ENCODE measurements at places on chromosomes 1 and 21.

GRCh38 chr1:229323201-229323600, 19.6 kb downstream of the CCSAP start:
- DNase-seq, result no peak

DNA sequence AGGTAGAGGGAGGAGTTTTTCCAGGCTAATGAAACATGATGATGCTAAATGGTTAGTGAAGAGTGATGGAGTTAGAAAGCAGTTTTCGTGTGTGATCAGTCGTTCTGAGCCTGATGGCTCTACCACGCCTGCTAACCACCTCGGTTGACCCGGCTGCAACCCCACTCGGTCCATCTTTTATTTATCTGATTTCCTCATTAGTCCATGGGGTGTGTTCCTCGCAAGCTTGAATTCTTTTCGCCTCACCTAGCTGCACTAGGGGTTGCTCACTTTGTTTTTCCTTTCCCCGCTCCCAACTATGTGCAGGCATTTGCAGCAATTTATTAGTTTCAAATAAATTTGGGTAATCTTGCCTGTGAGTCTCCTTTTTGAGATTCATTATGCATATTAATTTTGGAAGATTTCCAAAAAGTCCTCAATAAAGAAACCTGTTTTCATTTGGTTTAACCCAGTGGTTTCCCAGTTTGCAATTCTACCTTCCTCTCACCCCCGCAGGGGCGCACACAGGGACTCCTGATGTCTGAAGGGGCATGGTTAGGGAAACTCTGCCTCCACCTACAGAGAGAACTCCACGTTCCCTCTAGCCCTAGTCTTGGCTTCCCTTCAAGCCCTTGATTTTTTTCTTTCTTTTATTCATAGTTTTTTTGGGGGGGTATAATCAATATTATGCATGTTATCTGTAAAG, 12.6 kb downstream of the B3GALT5 start:
- no peak for DNase-seq

DNA sequence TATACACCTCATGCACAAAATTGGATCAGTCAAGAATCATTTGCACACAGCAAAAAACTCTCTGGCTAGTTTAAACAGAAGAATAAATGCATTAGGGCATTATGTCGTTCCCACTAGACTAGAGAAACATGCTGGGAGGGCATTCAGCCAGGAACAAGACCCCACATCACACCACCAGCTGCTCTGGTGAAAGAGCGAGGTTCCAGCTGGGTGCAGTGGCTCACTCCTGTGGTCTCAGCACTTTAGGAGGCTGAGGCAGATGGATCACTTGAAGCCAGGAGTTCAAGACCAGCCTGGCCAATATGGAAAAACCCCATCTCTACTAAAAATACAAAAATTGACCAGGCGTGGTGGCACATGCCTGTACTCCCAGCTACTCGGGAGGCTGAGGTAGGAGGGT, 52.1 kb upstream of the BACE2 start:
- DNase-seq, result no peak

- no peak for DNase-seq
Measured at GRCh38 chr1:40652979-40653378, 12.5 kb downstream of the RIMS3 start.

- DNase-seq, result no peak
Measured at GRCh38 chr1:15557594-15557993, 27.3 kb downstream of the AGMAT start.

GRCh38 chr1:19450811-19451515, 34.4 kb downstream of the CAPZB start:
- peak; percentile 93 for DNase-seq

DNA sequence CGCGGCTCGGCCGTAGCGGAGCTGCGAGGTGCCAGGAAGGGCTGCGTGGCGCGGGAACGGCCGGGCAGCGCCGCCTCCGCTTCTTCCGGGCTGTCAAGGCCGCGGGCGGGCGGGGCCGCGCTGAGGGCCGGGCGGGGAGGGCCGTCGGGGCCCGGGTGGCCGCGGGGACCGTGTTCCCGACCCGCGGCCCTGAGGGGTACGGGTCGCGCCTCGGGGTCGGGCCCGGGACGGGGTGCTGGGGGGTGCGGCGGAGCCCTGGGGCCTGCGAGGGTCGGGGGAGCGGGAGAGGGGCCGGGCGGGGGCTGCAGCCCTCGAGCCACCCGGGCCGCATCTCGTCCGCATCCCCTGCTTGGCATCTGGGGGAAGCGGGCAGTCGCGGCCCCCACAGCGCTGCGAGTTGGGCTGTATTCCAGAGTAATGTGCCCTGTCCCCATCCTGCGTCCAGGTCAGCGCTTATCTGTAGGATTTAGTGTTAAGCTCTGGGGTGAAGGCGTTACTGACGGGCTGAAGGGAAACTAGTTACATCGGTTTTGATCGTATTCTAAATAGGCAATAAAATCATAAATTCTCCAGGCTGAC, 379 bp downstream of the RER1 start:
- no peak for DNase-seq

DNA sequence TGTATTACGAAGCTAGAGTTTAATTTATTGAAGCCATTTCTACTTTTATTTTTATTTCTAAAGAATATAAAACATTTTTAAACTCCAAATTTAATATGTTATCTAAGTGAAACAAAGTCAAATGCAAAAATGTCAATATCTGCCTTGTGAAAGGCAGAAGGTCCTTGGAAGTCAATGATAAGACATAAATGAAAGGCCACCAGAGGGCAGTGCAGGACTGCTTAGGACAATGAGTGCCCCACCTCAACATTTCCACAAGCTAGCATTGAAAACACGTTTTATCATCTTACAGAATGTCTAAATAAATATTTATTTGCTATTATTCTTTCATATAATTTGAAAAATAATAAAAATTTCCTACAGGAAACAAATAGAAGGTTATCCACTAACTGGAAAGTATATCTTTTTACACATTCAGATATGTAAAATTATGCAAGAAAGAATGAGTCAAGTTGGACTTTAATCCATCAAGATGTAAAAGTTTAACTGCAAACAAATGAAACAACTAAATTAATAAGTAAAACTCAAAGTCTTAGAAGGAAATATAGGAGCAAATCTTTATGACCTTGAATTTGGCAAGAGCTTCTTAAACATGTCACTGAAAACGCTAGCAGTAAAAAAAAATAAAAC, 140.1 kb upstream of the FMN2 start:
- peak; percentile 48 for DNase-seq

- DNase-seq, result no peak
Measured at GRCh38 chr1:14366091-14367018, 232.1 kb upstream of the KAZN start.

DNA sequence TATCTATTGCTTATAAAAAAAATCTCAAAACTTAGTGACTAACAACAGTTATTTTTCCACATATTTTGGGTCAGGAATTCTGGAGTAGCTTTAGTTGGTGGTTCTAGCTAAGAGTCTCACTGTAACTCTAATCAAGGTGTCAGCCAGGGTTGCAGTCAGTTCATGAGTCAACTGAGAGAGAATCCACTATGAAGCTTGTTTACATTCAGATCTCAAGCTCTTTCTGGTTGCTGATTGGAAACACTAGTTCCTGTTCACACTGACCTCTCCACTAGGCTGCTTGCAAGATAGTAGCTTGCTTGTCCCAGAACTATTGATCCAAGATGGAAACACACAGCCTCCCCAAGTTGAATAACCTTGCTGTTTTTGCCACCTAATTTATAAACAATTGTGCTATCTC, 1192.1 kb upstream of the B3GALT2 start:
- no peak for DNase-seq

DNA sequence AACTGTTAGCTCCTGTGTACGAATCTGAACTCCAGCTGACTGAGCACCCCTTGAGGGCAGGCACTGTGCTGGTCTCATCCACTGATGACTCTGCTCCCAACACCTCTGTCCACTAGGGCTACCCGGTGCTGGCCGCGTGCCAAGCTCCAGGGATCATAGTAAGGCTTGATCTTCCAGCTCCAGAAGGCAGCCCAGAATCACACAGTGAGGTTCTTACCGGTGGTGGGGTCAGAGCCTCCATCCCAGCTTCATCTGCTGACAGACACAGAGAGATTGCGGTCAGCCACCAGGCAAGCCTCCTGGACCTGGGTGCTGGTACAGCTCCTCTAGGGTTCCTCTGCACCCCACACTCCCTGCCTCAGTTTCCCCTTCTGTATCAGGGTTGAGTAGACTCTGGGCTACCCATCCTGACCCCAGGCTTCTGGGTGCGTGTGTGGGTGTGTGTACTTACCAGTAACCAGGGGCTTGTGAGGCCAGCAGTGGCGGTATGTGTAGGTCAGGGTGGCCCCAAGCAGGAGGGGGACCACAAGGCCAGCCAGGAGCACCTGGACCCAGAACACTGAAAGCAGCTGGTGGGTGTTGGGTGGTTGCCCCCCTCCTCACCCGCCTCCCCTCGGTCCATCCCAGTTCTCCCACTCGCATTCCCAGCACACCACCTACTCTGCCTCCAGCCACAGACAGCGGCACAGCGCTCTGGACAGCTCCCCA, 3.4 kb downstream of the TNFRSF25 start:
- no peak for DNase-seq

DNA sequence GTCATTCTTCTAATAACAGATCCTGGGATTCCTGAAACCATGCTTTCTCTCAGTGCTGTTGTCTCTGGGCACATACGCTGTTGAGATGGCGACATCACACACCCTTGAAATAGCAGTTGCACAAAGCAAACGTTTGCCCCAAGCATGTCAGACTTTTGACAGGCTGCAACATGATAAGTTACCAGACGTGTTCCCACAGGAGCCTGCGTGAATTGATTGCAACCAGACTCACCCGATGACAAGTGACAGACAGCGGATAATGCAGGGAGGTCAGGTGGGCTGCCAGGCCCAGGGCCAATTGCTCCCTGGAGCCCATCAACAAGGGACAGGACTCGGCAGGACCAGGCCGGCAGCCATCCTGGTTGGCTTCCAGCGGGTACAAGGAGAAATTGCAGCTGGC, 310.9 kb downstream of the SIPA1L2 start:
- DNase-seq, result no peak

- no peak for DNase-seq
Measured at GRCh38 chr1:56780826-56781225, 38.4 kb downstream of the FYB2 start.

- no peak for DNase-seq
Measured at GRCh38 chr1:84146411-84147032, 2.5 kb downstream of the PRKACB start.

DNA sequence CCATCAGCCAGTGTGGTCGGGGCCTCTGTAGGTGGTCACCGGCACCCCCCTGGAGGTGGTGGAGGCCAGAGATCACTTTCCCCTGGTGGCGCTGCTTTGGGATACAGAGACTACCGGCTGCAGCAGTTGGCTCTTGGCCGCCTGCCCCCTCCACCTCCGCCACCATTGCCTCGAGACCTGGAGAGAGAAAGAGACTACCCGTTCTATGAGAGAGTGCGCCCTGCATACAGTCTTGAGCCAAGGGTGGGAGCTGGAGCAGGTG, 961 bp downstream of the RBM15 start:
- DNase-seq, result no peak

GRCh38 chr1:193697115-193697762, 510.8 kb upstream of the B3GALT2 start:
- DNase-seq, result no peak

GRCh38 chr1:5119366-5120234, 465.2 kb downstream of the AJAP1 start:
- DNase-seq, result no peak

DNA sequence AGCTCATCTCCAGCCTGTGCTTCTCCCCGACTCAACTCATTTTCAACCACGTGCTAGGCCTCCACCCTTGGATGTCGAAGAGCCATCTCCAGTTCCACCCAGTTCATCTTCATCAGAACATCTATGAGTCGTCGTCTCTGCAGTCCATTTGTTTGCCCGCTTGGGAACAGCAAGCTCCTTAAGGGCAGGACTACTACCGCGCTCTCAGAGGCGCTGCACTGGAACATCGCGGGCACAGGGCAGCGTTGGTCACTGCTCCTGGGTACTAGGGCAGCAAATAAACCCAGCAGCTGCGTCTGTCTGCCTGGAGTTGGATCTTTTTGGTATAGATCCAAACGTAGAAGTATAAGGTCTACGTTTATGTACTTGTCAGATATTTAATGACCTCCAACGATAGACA, 478 bp upstream of the PRDM2 start:
- DNase-seq, result no peak

GRCh38 chr1:160367934-160368923, 1.4 kb downstream of the NHLH1 start:
- no peak for DNase-seq

DNA sequence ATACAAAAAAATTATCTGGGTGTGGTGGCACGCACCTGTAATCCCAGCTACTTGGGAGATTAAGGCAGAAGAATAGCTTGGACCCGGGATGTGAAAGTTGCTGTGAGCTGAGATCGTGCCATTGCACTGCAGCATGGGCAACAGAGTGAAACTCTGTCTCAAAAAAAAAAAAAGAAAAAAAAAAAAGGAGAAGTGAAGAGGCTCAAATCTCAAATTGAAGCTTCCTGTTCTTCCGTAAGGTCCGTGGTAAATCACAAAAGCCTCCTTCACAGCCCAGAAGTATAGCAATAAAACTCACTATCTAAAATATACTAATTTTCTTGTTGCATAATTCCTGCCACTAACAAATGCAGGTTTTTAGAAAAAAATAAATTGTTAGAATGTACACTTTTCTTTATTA, 498.2 kb upstream of the BRINP3 start:
- no peak for DNase-seq

DNA sequence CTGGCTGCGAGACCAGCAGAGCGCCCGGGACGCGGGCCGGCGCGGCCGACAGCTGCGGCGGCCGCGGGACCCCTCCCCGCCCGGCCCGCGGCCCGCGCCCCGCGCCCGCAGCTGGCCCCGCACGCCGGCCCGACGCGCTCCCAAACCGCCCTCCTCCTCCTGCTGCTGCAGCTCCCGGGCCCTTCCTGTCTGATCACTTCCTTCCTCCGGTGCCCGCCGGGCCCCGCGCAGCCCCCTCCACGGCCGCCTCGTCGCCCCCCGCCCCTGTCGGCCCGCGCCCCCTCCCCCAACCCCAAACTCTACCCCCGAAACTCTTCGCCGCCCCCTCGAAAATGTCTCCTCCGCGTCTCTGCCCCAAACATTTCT, 594 bp downstream of the LUZP1 start:
- DNase-seq, result no peak

GRCh38 chr1:236757640-236758039, 37.5 kb upstream of the MTR start:
- DNase-seq, result no peak

- DNase-seq, result no peak
Measured at GRCh38 chr1:47978486-47978885, 18.7 kb downstream of the TRABD2B start.

GRCh38 chr1:233105225-233105624, 154.8 kb downstream of the NTPCR start:
- DNase-seq, result peak; percentile 31

DNA sequence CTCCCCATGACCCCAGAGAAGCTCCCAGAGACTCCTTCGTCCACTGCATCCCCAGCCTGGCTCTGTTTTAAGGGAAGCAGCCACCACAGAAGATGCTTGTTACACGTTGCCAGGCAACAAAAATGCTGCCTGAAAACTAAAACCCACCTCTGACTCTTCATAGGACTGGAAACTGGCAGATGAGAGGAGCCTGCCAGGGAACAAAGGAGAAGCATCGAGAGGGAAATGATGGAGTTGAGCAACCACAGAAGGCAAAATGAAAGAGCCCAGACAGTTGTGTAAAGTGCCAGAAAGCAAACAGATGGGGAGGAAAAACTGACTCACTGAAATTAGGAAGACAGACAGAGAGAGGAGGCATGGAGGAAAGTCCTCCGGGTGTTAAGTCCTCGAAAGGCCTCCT, 118.4 kb downstream of the KCNN3 start:
- no peak for DNase-seq

All from AG09319 (cell line).